ENCODE measurements at places on chromosomes 12 and 14. TPM values are rescaled to one million over a fixed set of nuclear protein-coding genes. Genes with fewer than 3 reads are reported as not detected.

Gene PZP
- total RNA-seq: not detected

Gene EIF2S3B
- total RNA-seq: not detected

Gene COCH
- total RNA-seq: 2.6 TPM

Gene DNAJC22
- total RNA-seq: 54.7 TPM

Gene CISTR
- total RNA-seq: not detected

Gene AQP2
- not detected for total RNA-seq

Gene TEP1
- 50.3 TPM for total RNA-seq

Gene OR6C2
- not detected for total RNA-seq

Gene SPTSSA
- 9.4 TPM for total RNA-seq

Gene EXD2
- total RNA-seq: 24.5 TPM

Gene MARS1
- total RNA-seq: 352 TPM

DNA sequence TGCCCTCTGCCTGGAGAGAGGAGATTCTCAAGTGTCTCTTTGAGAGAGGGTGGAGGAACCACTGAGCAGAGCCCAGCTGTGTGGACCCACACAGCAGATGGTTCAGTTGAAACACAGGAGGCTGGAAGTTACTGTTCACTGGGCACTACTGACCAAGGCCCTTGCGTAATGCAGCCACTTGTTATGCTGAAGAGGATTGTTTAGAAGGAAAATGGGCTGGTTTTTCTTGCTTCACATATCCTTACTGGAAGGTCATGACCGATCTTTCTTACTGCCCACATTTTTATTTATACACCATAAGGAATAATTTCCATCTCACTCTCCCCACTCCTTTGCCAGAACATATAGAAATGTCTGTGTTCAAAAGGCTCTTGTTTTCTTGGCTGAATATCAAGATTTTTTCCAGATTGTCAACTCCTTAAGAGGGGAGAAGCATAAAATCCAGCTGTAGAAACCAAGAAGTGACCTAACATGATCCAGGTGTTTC is 375.1 kb upstream of the DDHD1 start:
- DNase-seq: no peak

- no peak for DNase-seq
Observed at GRCh38 chr12:102438047-102438826, 42.1 kb downstream of the IGF1 start.

GRCh38 chr14:70995211-70995610 is 88.0 kb downstream of the PCNX1 start:
- no peak for DNase-seq

DNA sequence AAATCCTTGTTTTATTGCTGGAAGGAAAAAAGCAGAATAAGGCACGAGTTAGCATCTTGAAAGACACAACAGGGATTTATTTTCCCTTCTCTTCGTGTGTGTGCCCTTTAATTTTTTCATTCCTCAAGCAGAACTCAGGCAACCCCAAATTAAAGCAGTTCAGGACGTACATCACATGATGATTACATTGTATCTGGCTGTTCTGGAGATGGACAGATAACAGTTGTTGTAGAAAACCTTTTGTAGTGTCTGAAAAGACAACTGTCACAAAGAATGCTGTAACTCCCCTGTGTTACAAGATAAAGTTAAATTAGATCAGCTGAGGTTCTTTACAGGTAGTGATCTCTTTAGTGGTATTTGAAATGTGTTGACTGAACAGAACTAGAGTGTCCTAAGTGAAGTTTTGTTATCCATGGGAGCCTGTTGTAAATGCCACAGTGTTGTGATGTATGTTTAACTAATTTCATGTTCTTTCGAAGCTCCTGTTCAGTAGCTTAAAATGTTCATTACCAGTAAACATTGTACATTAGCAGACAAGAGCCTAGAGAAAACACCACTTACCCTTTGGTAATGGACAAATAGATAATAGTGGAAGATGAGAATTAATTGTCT is 58.5 kb downstream of the TMTC2 start:
- DNase-seq: no peak

GRCh38 chr14:96741151-96741977 is 55.8 kb upstream of the VRK1 start:
- peak; percentile 68 for DNase-seq

DNA sequence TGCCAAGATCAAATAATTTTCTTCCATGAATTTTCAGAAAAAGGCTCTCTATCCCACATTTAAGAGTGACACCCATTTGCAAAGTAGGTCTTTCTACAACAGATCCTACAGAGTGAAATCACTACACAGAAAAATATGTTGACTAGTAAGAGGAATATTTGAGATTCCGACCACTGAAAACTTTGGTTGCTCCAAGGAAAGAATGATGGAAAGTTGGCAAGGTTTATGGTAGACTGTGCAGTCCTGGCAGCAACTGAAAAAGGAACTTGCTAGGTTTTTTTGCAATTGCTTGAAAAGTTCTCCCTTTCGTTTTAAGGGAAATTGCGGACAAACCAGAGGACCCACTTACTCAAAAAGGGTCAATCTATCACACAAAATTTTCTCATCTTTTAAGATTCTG is 83.1 kb upstream of the TSPAN8 start:
- DNase-seq: no peak

- no peak for DNase-seq
Observed at GRCh38 chr12:47209014-47209413, 129.3 kb upstream of the AMIGO2 start.

DNA sequence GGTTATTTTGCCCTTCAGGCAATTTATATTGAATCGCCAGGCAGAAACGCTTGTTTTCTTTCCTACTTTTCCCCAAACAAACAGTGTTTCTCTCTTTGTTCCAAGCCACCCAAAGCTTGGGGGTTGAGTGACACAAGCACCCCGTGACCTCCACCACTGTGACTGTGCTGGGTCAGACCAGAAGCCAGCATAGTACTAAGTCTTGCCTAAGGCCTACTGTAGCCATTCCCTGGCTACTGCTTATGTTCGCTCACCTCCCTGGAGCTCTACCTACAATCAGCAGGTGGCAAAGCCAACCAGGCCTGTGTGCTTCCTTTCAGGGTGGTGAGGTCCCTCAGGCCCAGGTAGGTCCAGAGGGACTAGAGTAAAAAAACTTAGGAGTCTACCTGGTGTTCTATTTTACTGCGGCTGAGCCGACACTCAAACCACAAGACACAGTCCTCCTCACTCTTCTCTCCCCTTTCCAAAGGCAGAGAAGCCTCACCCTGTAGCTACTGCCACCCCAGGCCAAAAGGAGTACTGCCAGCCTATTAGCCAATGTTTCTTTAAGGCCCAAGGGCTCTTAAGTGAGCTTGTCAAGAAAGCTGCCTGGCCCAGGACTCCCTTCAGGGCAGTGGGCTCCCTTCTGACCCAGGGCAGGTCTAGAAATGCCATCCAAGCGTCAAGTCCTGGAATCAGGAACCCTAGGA is 411.8 kb upstream of the MIS18BP1 start:
- DNase-seq: no peak

DNA sequence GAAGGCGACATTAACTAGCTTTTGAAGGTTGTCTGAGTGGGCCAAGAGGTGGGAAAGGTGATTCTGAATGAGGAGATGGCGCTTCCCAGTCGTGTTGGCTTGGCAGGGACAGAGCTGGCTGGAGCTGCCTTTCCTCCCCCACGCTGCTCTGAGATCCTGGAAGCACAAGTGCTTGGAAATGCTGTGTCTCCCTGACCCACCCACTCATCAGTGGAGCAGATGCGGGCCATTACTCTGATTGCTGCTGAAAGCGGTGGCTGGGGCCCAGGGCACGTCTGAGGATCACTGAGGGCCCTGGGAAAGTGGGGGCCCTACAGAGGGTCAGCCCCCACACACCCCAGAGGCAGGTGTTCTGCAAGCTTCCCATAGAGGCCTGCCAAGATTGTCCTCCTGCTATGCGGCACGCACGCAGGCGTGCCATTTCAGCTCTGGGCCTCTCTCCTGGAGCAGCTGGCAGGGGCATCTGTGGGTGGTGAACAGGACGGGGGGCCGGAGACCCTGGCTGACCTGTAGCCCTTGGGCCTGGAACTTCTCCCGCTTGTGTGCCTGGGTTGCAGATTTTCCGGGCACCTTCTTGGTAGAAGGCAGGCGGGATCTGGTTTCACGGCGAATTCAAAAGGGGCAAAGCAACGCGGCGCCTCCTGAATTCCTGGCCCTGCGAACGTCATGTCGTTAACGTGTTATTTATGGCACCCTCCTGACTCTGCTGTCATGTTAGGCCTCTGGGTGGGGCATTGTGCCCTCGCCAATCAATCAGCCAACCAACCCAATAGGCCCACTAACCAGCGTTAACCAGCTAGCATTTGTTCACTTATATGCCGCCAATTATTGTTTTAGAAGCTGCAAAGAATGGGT is 133.8 kb upstream of the TBX3 start:
- peak; percentile 53 for DNase-seq

DNA sequence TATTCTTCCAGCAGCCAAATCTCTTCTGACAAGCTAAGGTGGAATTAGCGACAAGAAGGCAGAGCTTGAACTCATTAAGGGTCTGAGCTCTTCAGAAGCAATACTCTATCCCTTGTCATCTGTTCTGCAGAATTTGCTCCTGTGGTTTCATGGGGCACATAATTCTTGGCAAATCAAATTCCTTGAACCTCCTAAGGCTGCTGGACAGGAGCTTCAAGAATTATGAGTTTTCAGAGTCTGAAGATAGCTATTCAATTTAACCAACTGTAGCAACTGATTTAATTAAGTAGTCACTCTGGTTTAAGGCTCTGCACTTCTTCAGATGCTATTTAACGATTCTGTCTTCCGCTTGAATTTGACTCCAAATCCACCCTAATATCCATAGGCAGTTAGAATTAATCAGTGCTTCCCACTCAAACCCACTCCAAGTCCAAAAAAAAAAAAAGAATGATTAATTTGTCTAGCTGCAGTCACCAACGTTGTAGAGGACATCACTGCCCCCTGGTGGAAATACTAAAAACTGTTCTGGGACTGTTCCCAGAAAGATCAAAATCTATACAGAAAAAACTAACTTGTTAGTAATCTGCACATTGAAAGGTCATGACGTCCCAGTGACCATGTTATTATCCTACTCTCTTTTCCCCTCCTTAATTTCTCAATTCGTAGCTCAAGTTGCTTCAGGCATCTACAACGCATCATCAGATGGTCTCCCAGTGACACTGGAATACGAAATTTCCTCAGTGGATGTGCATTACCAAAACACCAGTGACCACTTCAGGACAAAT is 169.9 kb downstream of the KIF21A start:
- no peak for DNase-seq

GRCh38 chr12:24678436-24678835 is 270.5 kb downstream of the BCAT1 start:
- no peak for DNase-seq

GRCh38 chr12:12338527-12339168 is 11.4 kb downstream of the MANSC1 start:
- no peak for DNase-seq

- no peak for DNase-seq
Observed at GRCh38 chr12:28367993-28368392, 177.7 kb downstream of the CCDC91 start.

DNA sequence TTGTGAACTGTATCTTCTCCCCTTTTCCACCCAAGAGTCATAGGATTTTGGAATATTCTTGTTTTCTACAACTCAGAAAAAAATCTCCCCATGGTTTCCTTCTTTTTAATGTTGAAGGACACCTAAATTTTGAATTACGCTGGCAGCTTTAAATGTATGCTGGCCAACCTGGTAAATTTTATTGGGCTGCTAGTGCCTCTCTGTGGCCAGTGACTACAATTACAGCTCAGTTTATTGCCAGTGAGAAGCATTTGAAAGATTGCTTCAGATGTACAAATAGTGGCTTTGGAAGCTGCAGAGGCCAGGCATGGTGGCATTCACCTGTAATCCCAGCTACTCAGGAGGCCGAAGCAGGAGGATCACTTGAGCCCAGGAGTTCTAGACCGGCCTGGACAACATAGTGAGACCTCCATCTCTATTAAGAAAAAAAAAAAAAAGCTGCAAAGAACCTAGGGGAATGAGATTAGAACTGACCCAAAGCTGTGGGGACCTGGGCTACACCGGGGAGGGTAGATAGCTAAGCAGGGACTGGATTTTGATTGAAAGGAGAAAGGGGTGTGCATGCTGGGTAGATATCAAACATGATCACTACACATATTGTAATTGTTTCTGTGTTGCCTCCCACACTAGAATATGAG is 7.6 kb upstream of the RAB21 start:
- peak; percentile 33 for DNase-seq

GRCh38 chr12:2934371-2934770 is 24.8 kb upstream of the TEAD4 start:
- DNase-seq: no peak

DNA sequence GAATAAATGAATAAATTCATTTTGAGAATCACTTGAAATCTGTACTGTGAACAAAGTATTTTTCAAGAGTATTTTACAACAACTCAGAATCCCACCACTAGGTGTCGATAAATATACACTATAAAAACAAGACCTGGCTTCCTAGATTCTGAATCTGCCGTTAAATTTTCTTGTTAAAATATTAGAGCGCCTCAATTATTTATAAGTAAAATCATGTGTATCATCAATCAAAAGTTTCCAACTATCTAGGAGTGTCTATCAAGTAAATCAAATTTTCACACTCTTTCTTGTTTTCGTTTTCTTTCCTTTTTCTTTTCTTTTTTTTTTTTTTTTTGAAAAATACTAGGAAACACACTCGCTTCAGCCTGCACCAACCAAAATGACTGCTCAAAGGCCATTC is 179.2 kb upstream of the DCN start:
- DNase-seq: peak; percentile 75

DNA sequence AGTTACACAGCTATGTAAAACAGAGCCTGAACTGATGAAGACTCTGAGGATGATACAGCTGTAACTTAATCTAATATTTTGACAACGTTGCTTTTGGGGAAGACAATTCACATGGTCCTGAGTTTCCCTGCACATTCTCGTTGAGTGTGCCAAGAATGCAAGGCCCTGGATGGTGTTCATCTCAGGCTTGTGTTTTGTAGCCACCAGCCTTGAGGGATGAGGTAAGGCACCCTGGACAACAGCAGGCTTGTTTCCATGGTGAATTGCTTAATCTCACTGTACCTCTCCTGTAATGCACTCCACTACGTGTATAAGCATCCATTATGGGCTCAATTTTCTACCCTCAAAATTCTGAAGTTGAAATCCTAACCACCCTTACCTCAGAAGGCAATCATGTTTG is 2.1 kb downstream of the CATSPERB start:
- no peak for DNase-seq

- no peak for DNase-seq
Observed at GRCh38 chr12:57210926-57211692, 5.5 kb upstream of the NXPH4 start.

GRCh38 chr12:97748298-97748697 is 285.7 kb downstream of the RMST start:
- no peak for DNase-seq

DNA sequence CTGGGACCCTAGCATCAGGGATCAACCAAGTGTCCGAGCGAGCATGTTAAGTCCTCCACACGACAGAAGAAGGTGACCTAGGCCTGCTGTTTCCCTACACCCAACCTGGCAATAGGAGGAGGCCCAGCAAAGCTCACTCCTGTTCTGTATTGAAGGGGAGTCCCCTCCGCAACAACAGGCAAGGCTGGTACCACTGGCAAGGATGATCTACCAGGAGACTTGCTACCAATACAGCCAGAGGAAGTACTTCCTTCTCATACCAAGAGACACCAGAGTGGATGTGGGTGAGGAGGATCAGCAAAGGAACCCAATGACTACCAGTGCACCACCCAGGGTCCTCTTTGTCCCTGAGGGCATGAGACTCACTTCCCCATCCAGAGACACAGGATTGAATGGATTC is 4.9 kb downstream of the KLRC1 start:
- no peak for DNase-seq

GRCh38 chr14:43249116-43249515 is 1258.0 kb downstream of the FSCB start:
- no peak for DNase-seq
